Caudate nucleus (tissue), 63 donors: ENCODE measurements at places on chromosomes 2 and 18.

GRCh38 chr18:76691800-76692199 lies 130.6 kb upstream of the ZNF236 start:
- no peak for DNase-seq

DNA sequence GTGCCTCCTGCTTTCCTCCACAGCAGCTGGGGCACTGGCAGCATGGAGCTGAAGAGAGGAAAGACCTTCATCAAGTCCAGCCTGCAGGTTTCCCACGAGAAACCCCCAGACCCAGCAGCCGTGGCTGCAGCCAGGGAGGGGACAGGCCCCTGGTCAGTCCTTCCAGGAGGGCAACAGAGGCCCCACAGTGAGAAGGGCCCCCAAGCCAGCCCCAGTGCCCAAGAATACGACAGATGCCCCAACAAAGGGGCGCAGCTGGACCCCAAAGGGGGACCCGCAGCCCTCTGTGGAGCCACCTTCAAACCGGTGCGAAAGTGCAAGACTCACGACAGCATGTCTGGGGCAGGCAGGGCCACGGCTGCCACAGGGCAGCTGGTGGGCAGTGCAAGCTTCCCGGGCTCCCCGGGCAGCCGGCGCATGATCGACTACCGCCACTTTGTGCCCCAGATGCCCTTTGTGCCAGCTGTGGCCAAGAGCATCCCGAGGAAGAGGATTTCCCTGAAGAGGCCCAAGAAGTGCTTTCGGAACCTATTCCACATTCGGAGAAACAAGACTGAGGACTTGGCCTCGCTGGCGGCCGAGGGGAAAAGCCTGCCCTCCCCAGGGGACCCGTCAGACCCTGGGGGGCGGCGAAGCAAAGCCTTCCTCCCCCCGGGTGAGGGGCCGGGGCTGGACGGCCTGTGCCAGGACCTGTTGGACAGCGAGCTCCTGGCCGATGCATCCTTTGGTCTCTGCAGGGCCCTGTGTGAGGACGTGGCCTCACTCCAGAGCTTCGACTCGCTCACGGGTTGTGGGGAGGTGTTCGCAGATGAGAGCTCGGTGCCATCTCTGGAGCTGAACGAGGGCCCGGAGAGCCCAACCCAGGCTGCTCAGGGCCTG lies 6.9 kb downstream of the AMER3 start:
- no peak for DNase-seq

- DNase-seq, result no peak
Measured at GRCh38 chr2:230023313-230023712, 45.4 kb downstream of the SLC16A14 start.

- no peak for DNase-seq
Measured at GRCh38 chr2:19532547-19533196, 174.2 kb upstream of the OSR1 start.

DNA sequence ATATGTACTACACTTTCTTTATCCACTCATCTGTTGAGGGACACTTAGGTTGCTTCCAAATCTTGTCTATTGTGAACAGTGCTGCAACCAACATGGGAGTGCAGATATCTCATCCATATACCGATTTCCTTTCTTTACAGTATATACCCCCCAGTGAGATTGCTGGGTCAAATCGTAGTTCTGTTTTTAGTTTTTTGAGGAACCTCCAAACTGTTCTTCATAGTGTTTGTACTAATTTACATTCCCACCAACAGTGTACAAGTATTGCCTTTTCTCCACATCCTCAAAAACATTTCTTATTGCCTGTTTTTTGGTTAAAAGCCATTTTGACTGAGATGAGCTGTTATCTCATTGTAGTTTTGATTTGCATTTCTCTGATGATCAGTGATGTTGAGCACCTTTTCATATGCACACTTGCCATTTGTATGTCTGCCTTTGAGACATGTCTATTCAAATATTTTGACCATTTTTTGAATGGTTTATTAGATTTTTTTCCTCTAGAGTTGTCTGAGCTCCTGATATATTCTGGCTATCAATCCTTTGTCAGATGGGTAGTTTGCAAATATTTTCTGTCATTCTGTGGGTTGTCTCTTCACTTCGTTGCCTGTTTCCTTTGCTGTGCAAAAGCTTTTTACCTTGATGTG lies 12.2 kb downstream of the PLEK start:
- no peak for DNase-seq

- no peak for DNase-seq
Measured at GRCh38 chr2:5849562-5849961, 157.4 kb downstream of the SOX11 start.

DNA sequence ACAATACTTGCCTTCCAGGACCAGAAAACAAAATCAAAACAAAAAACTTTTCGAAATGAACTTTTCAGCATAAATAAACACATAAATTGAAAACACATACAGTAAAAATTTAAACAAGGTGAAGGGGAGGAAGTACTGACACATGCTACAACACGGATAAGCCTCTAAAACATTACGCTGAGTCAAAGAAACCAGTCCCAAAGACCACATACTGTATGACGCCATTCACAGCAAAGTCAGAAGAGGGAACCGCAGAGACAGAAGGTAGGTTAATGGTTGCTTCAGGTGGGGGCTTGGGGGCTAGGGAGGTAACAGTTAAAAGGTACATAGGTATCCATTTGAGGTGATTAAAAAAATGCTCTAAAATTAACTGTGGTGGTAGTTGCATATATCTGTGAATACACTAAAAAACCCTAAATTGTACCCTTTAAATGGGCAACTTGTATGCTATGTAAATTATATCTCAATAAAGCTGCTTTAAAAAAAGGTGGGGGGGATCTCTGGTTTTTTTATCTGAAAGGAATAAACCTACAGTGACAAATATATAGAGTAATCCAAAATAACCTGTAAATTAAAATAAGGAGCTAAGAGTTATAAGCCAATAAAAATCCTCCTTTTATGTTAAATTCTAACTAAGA lies 7.1 kb downstream of the COX7A2L start:
- DNase-seq, result no peak

GRCh38 chr2:143015656-143016055 lies 113.6 kb upstream of the ARHGAP15 start:
- no peak for DNase-seq

GRCh38 chr2:230644356-230644935 lies 68.2 kb upstream of the CAB39 start:
- DNase-seq, result no peak

DNA sequence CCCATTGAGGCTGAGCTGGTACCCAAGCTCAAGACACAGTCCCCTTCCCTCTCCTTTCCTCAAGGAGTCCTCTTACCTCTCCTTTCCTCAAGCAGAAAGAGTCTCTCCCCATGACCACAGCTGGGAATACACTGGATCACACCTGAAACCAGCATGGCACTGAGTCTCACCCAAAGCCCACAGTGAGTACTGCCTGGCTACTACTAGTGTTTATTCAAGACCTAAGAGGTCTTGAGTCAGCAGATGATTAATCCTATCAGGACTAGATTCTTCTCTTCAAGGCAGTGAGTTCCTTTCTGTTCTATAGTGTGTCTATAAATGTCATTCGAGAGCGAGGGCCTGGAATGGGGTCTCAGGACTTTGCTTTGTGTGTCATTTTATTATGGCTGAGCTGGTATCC lies 111.4 kb downstream of the METTL4 start:
- DNase-seq, result no peak

DNA sequence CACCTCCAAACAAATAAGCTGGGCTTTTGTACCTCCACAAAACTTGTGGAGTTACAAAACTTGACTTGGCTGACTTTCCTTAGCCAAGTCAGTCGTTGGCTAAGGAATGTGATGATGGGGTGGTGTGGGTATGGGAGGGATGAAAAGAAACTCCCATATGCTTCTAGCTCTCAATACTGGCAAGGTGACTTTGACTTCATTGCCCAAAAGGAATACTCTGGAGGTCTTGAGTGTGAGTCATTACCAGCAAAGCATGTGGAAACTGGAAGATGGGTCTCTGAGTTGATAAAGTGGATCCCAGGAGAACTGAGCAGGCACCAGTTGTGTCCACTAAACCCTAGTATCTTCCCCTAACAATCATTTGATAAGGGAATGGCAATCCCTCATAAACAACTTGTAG lies 226.7 kb downstream of the GULP1 start:
- DNase-seq, result no peak

DNA sequence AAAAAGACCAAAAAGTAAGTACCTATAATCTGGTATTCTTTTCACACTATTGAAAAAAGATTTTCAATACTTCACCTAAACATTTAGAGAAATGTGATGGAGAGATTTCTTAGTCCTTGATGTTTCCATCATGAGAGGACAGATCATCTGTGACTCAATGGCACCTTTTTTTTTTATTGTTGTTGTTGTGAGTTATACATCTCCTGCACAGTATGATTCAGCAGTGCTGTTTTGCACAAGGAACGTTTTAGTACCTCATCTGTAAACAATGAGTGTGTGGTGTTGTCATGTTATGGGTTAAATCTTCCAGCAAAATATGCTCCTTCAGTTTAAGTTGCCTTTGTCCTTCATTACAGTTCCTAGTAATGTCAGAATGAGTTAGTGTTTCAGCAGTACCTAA lies 2.2 kb downstream of the KIAA1328 start:
- no peak for DNase-seq
